ENCODE measurements at places on chromosomes 7 and 10.
A peak's percentile ranks its signal among the peaks of the same experiment; 100 is the strongest.

GRCh38 chr7:131020759-131021261 is 286.8 kb upstream of the KLF14 start:
- DNase-seq, result no peak

- DNase-seq, result no peak
Observed at GRCh38 chr7:99863847-99864440, 12.9 kb downstream of the OR2AE1 start.

GRCh38 chr7:83882551-83882950 is 233.6 kb upstream of the SEMA3E start:
- no peak for DNase-seq

DNA sequence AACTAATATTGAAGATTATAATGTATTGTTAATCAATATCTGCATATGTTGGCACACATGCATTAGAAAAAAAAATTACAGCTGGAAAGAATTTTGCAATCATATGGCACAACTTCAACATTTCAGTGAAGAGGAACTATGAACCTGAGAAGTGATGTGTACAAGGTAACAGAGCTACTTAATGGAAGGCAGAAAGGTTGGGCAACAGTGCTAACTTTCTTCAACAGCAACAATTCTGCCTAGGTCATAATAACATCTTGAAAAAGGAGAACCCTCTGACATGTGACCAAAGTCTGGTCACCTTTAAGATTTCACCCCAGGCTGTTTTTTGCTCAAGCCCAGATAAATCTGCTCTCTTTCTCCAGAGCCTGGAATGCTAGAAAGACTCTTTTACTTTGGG is 47.9 kb upstream of the SKAP2 start:
- no peak for DNase-seq

- DNase-seq, result no peak
Observed at GRCh38 chr10:91021901-91022300, 101.0 kb upstream of the ANKRD1 start.

DNA sequence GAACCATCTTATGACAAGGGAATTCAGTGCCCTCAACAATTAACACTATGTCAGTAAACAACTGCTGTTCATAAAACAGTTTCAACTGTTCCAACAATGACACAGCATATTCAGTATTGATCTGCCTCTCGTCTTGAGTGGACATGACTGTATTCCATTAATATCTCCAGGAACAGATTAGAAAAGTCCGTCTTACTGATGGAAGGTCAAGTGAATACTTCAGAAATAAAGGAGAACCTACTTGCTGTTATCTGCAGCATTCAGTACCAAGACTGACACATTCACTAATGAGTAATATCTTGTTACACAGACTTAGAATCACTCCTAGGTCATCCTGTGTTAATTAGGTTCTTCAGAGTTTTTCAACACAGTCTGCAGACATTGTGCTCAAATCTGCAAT is 12.1 kb downstream of the KBTBD2 start:
- no peak for DNase-seq

GRCh38 chr10:123633106-123633505 is 33.0 kb upstream of the GPR26 start:
- no peak for DNase-seq

DNA sequence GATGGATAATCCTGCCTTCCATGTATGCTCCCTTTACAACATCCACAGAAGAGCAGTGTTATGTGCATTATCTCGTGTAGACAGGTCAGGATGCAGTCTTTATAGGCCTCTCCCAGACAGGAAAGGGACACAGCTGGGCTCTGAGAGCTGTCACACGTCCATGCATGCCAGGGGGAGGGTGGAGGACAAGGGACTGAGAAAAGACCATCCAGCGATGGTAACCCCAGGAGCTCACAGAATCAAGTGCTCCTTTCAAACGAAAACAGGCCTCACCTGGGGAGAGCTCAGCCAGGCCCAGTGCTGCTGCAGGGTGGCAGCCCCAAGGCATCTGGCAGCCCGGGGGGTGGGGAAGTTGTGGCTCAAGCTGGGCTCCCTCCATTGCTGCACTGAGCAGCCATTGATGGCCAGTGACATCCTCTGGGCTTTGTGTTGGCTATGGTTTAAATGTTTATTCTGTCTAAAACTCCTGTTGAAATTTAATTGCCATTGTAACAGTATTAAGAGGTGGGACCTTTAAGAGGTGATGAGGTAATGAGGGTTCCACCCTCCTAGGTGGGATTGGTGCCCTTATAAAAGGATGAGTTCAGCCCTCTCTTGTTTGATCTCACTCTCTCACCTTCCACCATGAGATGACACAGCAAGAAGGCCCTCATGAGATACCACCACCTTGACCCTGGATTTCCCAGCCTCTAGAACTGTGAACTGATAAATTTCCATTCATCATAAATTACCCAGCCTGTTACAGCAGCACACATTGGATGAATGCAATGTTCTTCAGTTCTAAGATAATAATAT is 15.7 kb downstream of the JCAD start:
- no peak for DNase-seq

DNA sequence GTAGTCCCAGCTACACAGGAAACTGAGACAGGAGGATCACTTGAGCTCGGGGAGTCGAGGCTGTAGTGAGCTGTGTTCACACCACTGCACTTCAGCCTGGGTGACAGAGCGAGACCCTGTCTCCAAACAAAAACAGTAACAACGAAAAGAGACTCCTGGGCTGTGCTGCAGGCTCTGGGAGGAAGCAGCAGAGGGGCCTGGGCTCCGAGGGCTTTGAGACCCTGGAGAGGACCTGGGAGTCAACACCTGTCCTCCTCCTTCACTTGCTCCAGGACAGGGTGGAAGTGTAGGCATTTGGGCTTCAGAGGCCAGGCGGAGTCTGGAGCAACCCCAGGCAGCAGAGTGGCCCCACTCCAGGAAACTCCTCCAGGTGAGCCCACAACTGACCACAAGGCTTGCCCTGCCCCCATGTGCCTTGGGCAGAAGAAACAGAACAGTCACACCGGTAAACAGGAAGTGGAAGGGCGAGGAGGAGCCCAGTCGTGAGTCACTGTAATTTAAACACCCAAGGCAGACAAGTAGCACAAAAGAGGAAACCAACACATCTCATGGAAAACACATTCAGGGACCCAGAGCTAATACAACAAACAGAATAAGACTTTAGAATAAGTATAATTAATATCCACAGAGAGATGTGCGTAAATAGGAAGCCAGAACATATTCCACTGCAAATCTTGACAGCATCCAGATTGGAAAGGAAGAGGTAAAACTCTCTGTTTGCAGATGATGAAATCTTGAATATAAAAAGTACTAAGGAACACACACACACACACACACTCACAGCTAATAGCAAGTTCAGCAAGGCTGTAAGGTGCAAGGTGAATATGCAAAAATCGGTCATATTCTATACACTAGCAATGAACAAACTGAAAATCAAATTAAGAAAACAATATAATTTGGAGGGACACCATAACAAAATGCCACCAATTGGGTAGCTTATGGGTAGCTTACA is 20.5 kb upstream of the RASGEF1A start:
- peak; percentile 68 for DNase-seq

GRCh38 chr10:128950916-128951275 is 516.1 kb upstream of the MGMT start:
- DNase-seq, result no peak

DNA sequence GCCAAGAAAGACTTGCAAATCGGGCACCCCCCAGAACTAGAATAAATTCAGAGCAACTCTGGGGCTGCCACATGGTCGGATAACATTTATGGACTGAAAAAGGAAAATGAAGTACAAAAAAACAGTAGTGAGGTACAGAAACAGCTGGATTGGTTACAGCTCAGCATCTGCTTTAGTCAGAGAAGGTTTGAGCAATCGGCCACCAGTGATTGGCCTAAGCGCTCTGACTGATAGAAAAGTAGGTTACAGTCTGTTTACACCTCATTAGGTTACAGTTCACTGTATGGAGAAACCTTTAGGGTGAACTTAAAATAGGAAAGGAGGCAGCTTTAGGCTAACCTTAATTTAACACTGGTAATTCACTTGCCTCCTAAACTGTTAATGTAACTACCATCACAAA is 102.0 kb upstream of the DKK1 start:
- no peak for DNase-seq

GRCh38 chr10:62264702-62265436 is 3.8 kb downstream of the RTKN2 start:
- no peak for DNase-seq

GRCh38 chr7:45026984-45027773 is 27.2 kb downstream of the CCM2 start:
- DNase-seq, result peak; percentile 29

GRCh38 chr10:124477614-124478363 is 16.2 kb downstream of the LHPP start:
- no peak for DNase-seq

- no peak for DNase-seq
Observed at GRCh38 chr7:132221356-132221755, 354.9 kb downstream of the PLXNA4 start.

DNA sequence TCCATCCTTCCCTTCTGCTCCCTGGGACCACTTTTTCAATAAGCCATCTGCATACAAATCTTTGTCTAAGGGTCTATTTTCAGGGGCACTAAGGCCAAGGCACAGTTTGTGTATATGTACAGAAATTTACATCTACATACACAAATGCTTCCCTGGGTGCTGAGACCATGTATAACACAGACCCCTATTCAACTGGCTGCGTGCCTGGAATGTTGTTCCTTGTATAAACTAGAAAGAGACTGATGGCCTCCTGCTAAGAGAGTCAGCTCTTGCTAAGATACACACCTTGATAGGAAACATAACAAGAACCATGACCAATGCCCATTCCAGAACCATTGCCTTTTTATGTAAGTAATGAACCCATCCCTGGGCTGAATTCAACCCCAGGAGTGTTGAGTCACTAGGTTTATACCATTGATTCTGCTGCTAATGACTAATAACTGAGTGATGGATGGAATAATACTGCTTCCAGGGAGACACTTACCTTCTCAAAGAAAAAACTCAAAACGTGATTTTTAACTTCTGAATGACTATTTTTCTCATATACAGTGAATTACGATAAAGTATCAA is 290.7 kb downstream of the FGFR2 start:
- no peak for DNase-seq

DNA sequence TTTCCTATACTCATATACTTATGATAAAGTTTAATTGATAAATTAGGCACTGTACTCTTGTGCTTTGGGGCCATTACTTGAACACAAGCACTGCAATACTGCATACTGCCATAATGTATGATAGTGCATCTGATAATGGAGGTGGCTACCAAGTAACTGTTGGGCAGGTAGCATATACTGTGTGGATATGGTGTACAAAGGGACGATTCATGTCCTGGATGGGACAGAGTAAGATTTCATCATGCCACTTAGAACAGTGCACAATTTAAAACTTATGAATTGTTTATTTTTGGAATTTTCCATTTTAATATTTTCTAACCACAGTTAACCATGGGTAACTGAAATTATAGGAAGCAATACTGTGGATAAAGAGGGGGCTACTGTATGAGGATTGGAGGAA is 38.9 kb downstream of the AKAP9 start:
- DNase-seq, result no peak

DNA sequence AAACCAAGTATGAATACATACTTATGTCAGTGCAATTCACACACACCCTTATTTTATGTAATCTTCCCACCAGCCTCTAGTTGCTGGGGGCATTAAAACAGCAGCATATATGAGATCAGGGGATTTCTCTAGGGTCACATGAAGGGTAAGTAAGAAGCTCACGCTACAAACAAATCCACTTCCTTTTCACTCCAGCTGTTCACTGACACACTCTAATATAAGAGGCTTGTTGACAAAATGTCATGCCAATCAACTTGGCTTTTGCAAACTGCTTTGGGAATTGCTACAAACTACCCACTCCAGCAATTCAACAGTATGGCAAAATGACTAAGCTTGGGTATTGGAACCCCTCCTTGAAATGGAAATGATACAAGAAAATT is 10.3 kb downstream of the FAM3C start:
- DNase-seq, result no peak

Measured in activated naive CD4-positive, alpha-beta T cell treated with anti-CD3 and anti-CD28 coated beads for 36 hours (primary cell).